Stomach (tissue), 19 donors: ENCODE measurements at places on chromosomes 13 and 19. TPM values are rescaled to one million over a fixed set of nuclear protein-coding genes. Genes with fewer than 3 reads are reported as not detected.

DNA sequence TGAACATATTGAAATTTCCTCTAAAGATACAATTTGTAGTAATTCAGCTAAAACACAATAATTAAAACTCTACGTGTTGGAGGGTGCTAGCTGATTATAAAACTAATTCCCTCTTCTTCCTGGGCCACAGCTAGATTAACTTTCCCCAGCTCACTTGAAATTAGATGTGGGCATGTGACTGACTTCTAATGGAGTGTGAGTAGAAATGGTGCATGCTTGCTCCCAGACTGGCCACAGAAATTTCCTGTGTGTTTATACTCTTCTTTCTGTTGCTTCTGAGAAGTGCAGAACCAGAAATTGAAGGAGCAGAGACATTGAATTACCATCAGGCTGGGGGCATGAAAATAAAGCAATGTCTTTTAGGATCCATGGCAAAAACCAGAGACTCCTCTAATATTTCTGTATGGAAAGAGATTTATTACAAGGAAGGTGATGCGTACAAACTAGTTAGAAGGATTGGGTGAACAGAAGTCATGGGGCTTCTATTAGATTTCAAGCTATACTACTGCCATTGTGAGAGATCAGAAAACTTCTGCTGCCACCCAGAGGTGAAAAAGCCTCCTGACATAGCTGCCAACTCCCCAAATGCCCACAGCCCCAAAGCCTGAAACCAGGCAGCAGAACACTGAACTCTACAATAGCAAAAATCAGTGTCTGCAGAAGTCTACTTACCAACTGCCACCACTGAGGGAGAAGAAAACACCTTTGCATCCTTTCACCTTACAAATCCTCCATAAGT, 379.2 kb upstream of the MIR17HG start:
- no peak for DNase-seq

GRCh38 chr13:44576351-44577235, 463 bp upstream of the TSC22D1 start:
- DNase-seq = peak; percentile 75

Gene ENOX1
- total RNA-seq = not detected

- DNase-seq = no peak
Measured at GRCh38 chr19:17441241-17442021, 7.0 kb downstream of the TMEM221 start.

- peak; percentile 81 for DNase-seq
Measured at GRCh38 chr19:4140237-4140711, 13.2 kb upstream of the CREB3L3 start.

GRCh38 chr19:14139944-14140343, 3.6 kb upstream of the ASF1B start:
- no peak for DNase-seq

Gene KCNJ14
- 0.92 TPM for total RNA-seq

Gene GAMT
- total RNA-seq = 4.5 TPM

Gene ZNF627
- total RNA-seq = 9.0 TPM

Gene TMEM86B
- total RNA-seq = 10.7 TPM

DNA sequence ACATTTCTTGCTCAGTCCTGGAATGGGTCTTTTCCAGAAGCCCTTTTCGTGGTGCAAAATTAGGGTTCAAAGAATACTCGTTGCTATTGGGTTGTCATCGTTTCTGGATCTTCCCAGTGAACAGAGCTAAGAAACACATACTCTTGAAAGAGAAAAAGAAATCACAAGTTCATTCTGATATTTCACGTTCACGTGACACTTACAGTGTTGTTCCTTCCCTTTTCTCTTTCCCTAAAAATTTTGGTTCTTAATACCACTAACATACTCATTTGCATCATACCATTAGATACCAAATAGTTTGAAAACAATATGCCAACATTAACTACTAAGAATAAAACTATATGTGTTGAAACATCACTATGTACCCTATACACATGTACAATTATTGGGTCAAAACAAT, 13.4 kb upstream of the GTF2F1 start:
- DNase-seq = no peak

- DNase-seq = no peak
Measured at GRCh38 chr13:106628936-106629659, 61.2 kb upstream of the ARGLU1 start.

DNA sequence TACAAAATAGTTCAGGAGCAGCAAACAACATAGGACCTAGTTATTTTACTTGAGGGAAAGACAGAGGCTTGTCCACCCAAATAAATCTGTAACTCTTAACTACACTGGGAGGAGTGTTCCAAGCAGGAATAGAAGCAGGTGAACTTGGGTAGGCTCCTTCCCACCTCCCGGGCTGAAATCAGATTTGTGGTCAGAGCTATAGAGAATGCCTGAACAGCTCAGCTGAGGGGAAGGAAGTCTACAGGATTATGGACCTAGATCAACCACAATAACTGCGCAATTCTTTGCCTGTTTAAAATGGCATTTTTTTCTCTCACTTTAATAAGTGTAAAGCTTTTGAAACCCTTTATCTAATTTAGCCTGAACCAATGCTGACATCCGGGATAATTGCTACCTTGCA, 73.5 kb upstream of the IRS2 start:
- no peak for DNase-seq

Gene ZNF132
- 7.7 TPM for total RNA-seq

Gene VMAC
- 3.6 TPM for total RNA-seq

DNA sequence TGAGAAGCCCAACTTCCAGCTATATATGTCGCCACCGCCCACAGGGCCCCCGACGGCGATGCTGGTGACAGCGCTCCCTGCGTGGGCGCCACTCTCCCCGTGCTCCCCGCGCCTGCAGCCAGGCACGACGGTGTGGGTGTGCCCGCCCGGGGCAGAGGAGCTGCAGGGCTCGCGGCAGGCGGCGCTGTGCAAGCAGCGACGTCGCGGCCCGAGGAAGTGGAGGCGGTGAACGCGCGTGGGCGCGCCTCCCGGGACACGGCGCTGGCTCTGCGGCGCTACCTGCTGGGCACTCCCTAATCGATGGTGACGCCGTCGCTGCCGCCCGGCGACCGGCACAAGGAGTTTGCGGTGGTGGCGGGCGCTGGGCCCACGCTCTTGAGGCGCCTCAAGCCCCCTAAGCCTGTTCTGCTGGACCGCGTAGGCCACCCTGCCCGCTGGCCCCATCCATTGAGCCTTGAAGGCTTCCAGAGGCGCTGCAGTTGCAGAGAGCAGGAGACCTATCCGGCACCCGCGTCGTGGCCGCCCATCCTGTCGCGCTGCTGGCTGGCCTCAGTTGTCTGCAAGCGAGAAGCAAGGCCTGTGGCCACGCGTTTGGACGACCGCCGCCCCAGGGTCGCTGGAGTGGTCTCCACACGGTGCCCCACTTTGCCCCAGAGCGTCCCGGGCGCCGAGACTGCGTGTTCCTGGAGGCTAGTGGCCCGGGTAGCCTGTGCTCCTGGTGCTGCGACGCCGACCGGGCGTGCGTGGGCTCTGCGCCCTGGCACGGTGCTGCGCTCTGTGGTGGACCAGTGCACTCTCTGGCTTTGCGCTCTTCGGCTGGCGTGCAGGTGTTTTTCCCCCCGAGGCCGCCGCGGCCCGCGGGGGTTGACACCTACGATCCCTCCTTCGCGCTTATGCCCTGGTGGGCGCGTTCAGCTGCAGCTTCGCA, 23.1 kb downstream of the LRFN3 start:
- peak; percentile 59 for DNase-seq

- DNase-seq = peak; percentile 81
Measured at GRCh38 chr13:24693862-24694471, 13.8 kb downstream of the ATP12A start.

DNA sequence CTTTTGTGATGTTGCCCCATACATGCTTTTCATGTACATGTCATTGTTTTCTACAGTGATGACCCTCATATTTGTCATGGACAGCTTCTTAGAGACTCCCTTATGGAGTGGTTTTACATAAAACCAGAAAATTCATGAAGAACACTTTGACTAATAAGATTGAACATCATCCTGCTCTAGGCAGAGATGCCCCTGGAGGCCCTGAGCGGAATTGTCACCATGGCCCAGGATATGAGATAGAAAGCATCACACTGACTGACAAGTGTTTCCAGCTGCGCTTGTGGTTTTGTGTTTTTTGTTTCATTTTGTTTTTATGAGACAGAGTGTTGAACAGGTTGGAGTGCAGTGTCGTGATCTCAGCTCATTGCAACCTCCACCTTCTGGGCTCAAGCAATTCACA, 22.2 kb downstream of the ZNF701 start:
- DNase-seq = no peak

GRCh38 chr19:2231621-2232221, 4.4 kb downstream of the PLEKHJ1 start:
- DNase-seq = no peak
